ENCODE measurements at places on chromosomes 7 and 10.

DNA sequence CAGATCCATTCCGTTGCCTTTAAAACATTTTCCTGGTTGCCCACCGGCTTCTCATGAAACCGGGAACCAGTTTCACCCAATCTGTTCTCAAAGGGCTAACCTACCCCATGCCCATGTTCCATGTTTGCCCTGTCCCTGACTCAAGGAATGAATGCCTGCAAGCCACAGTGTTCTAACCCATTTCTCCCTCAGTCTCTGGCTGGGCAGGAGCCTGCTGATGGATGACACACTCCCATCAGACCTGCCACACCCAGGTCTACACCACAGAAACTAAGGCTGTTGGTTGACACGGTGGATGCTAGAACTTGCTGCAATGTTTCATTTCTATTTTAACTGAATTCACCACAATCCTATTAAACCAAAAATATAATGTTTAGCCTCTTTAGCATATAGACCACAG lies 15.6 kb downstream of the CLRN3 start:
- H3K4me1 ChIP-seq = no peaks in the 10 kb centered on the region
- H3K27me3 ChIP-seq = no peaks in the 10 kb centered on the region

- H3K27ac ChIP-seq = no peak overlapping the region
- H3K4me3 ChIP-seq = no peak overlapping the region
- peaks cover 16% of the 10 kb centered on the region for H3K4me1 ChIP-seq
Observed at GRCh38 chr7:117324960-117325359, 2.1 kb upstream of the WNT2 start.

DNA sequence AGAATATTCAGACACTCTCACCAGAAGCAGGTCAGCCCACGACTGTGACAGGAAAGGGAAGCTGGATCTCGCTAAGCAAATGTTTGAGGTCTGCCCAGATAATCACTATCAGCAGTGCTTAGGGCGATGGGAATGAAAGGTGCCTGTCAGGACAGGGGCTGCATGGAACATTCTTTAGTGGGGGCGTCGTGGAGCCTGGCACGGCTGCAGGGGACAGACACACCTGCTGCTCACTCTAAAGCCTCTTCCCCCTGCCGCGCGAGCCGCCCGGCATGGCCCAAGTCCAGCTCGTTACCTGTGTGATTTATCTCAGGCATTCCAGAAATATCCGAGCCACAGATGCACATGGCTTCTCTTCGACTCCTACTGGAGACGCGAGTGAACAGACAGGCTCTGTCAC lies 235.5 kb downstream of the GLRX3 start:
- no peak overlapping the region for H3K27ac ChIP-seq
- no peak overlapping the region for H3K4me3 ChIP-seq
- H3K4me1 ChIP-seq = no peaks in the 10 kb centered on the region

GRCh38 chr10:64346389-64346788 lies 825.2 kb downstream of the REEP3 start:
- H3K36me3 ChIP-seq = no peaks in the 10 kb centered on the region
- no peak overlapping the region for H3K4me3 ChIP-seq
